ENCODE measurements at places on chromosomes 7 and 10.

- no peak for DNase-seq
Measured at GRCh38 chr10:88409824-88410223, 173.3 kb downstream of the RNLS start.

DNA sequence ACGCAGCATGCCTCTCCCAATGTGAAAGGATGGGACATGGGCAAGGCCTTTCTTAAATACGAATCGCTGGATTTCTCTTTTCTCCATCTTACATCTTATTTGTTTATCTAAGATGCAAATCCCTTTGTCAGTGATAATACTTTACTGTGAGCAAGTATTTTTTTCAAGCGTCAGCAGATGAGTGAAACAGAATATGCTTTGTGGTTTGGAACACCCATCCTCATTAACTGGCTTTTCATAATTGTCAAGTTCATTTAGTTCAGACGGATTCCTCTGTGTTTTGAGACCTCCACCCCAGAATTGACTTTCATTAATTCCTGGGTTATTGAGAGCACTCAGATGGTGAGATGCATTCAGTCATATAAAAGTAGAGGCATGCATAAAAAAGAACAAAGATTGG, 149.8 kb downstream of the NSUN6 start:
- no peak for DNase-seq

- DNase-seq: no peak
Measured at GRCh38 chr7:106279425-106280197, 5.2 kb downstream of the NAMPT start.

- no peak for DNase-seq
Measured at GRCh38 chr10:18545621-18546305, 105.6 kb downstream of the NSUN6 start.

- DNase-seq: peak; percentile 71
Measured at GRCh38 chr10:130179640-130180039, 43.4 kb downstream of the GLRX3 start.

- DNase-seq: no peak
Measured at GRCh38 chr7:41232086-41232485, 470.8 kb downstream of the INHBA start.

GRCh38 chr10:58477122-58477521, 35.5 kb upstream of the BICC1 start:
- no peak for DNase-seq

GRCh38 chr10:119491966-119492757, 50.4 kb downstream of the RGS10 start:
- no peak for DNase-seq

DNA sequence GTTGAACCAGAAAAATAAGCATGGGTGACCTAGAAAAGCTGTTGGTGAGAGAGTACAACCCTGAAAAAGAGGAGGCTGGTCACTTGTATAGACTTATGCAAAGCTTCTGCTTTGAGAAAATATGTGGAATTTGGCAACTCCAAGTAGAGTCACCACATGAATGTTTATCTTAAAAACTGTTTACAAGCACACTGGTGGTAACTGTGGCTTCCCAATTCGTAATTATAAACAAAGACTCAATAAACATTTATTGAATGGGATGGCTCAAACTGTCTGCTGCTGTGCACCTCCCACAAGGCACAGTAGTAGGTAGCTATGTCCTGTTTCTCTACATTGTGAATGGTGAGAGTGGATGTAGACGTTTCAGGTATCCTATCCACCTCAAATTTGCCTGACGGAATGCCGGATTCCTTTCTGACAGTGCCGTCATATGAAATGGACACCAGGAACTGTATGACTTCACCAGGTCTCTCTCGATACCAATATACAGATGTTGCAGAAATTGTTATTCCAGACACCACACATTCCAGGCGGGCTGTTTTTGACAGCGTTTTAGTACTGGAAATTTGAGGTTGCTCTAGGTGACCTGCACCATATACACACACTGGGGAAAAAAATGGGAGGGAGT, 43.4 kb upstream of the TARP start:
- no peak for DNase-seq

- no peak for DNase-seq
Measured at GRCh38 chr10:69033256-69033655, 44.7 kb downstream of the KIFBP start.

DNA sequence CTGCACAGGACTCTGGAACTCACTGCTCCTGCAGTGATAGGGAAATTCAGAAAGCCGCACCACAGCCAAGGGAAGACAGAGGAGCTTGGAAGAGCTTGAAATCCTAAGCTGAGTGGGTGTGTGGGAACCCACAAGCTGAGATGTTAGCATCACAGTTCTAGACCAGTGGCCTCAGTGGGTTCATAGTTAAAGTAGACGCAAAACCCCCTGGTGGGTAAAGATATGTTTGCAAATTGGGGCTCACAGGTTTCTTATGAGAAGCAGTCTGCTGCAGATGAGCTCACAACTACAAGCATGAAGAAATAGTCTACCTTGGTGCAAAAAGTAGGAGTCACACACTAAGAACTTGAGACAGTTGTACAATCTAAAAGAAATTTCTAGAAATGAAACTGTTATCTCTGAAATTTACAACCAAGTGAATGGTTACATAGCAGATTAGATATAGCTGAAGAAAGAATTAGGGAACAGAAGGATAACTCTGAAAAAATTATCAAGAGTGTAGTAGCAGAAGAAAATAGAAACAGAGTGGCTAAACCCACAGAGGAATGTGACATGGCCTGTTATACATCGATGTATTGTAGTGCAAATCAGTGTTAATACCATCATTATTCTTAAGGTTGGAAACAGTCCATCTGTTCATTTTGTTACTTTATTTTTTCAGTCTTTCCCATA, 77.2 kb downstream of the DYNC2I1 start:
- DNase-seq: no peak

DNA sequence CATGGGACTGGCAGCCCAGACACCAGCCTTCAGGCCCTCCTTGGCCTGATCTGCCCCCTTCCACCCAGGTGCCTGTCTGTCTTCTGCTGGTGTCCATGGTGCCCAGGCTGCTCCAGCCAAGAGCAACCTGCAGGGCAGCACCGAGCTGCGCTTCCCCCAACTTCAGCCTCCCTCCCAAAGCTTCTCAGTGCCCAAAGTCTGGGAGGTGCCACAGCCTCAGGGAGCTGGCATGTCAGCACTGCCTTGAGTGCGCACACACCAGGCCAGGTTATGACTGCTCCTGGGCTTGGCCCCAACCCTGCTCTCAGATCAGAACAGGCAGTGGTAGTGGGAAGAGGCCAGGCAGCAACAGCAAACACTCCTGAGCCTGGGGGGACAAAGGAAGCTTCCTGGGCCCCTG, 304.6 kb upstream of the NRG3 start:
- DNase-seq: no peak

- DNase-seq: no peak
Measured at GRCh38 chr7:117399820-117400422, 27.4 kb downstream of the ASZ1 start.

GRCh38 chr7:32481921-32482320, 8.3 kb downstream of the LSM5 start:
- DNase-seq: no peak

DNA sequence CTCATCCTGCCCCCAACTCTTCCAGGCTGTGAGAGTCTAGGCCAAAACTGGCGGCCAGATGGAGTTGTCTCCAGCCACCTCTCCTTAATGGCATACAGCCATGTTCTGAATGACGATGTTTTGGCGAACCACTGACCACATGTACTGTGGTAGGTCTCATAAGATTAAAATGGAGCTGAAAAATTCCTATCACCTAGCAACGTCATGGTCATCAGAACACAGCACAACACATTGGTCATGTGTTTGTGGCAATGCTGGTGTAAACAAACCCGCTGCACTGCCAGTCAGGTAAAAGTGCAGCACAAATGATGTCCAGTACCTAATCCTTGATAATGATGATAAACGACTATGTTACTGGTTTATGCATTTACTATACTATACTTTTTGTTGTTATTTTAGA, 290.0 kb upstream of the MKI67 start:
- no peak for DNase-seq

DNA sequence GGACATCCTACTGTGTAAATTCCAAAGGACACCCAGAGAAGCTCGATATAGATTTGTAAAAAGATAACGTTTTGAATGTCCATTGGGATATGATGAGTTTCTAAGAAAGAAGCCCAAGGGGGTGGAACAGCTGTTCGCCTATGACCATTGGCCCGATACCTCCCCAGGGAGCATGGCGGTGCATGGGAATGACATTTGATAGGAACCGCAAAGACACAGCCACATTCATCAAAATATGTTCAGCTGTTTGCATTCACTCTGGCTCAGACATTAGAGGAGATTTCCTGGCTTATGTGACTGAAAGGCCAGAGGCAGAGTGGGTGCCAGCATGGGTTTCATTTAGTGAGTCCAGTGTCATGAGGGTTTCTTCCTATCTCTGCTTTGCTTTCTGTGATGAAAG, 56.0 kb upstream of the BAIAP2L1 start:
- no peak for DNase-seq

DNA sequence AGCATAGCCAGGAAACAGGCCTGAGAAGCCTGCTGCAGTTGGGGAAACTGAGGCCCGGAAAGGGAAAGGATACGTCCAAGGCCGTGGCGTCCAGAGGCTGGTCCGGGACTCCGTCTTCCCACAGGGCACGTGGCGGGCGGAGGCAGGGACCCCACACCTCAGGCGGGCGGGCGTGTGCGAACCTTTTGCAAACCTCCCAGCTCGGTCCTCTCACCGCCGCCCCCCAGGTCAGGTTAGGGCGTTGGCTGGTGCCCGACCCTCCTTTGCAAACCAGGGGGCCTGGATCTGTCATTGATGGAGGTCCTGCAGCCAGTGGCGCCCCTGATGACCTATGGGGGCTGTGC, 19.3 kb downstream of the FAM20C start:
- DNase-seq: no peak

- peak; percentile 15 for DNase-seq
Measured at GRCh38 chr10:43205681-43206390, 61.0 kb downstream of the RASGEF1A start.

DNA sequence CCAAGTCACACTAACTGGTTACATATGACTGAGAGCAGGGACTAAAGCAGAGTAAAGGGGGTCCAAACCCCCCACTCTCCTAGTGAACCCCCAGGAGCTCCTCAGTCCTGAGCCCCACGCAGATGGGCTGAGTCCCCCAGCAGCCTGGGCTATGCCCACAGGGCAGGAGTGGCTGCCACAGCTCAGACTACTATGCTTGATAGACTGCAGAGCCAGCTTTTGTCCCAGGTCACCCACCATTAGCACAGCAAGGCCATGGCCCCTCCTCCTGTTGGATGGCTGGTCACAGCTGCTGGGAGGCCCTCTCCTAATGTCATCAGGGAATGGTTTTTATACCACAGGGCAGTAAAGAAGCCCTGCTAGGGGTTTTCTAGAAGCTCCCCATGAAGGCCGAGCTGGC, 46.3 kb upstream of the FGFR2 start:
- no peak for DNase-seq

- DNase-seq: no peak
Measured at GRCh38 chr7:158239290-158239981, 348.2 kb downstream of the PTPRN2 start.

DNA sequence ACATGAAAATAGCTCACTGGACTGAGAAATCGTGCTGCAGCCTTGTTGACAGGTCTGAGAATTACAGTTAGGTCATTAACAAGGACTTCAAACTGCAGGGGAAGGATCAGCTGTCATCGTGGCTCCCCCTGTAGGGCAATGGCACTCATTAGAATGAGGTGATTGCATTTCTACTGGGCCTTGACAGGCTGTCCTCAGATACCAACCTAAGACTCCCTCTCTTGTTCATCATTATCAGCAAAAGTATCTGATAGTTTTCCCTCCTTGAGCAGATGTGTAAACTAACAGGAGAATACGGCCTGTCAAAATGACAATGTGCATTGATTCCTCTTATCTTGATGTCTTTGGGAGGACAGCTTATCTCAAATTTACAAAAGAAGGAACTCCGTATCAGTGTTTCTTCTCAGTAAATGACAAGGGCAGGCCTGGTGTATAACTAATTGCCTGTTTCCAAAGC, 648.5 kb upstream of the LRRN3 start:
- DNase-seq: peak; percentile 30

GRCh38 chr7:28957751-28958234, 337 bp downstream of the TRIL start:
- DNase-seq: no peak

DNA sequence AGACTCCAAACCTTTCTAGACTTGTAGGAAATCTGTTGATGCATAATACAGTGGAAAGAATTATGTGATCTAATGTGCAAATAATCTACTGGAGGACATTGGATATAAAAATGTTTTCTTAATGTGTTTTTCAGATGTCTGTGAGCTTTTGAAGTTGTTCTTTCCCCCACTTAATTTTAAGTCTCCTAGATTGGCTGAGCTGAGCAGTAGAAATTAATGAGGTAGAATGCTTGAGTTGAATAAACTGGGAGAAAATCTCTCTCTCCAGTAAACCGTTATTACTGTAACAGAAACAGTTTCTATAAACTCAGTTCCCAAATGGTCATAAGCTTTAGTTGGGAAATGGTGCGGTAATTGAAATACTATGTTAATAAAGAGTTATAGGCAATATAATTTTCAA, 15.7 kb downstream of the CSGALNACT2 start:
- no peak for DNase-seq

- no peak for DNase-seq
Measured at GRCh38 chr7:128019288-128019687, 11.9 kb downstream of the LRRC4 start.

DNA sequence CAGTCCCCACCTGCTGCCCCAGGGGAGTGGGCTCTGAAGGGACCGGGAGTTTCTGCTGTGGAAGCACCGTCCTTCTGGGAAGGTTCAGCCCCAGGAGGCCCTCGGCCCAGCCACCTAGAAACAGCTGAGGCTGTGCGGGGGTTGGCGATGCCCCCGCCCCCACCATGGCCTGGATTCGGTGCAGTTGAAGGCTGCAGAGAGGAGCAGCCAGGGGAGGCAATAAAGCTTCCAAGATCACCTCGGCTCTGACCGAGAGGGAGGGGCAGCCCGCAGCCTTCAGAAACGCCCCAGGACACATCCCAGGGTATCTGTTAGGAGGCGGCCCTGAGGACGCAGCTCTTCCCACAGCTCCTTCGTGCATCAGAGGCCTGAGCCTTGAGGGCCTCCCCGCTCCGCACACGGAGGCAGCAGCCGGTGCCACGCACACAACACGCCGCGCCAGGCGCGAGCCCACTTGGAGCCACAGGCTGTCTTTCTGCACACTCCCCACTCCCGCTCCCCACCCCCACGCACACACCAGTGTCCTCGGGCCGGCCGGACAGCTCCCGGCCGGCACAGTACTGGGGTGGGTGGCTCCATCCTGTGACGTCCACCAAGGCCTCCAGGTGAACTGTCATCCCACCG, 1.6 kb downstream of the KNDC1 start:
- DNase-seq: no peak

DNA sequence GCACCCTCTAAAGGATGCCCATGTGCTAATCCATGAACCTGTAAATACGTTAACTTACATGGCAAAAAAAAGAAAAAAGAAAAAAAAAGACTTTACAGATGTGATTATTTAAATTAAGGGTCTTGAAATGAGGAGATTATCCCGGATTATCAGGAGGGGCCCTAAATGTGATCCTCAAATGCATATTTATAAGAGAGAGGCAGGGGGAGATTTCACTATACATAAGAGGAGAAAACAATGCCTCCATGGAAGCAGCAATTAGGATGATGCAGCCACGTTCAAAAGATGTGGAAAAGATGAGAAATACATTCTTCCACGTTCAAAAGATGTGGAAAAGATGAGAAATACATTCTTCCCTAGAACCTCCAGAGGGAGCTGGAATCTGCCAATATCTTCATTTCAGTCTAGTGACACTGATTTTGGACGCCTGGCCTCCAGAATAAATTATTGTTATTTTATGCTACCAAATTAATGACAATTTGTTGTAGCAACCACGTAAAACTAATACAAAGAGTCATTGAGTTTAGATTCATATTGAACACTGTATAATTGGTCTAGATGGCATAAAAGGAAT, 328.4 kb upstream of the GNAI1 start:
- DNase-seq: no peak

- DNase-seq: no peak
Measured at GRCh38 chr7:117149692-117150091, 173.2 kb downstream of the WNT2 start.

Measured in activated naive CD4-positive, alpha-beta T cell treated with anti-CD3 and anti-CD28 coated beads, Interleukin-2, amount 10 ng/mL, durations not matched to agents 7 days and 5 days (primary cell).